Urinary bladder (tissue), 4 donors: ENCODE measurements at places on chromosomes 16 and 17. TPM values are rescaled to one million over a fixed set of nuclear protein-coding genes. Genes with fewer than 3 reads are reported as not detected.

DNA sequence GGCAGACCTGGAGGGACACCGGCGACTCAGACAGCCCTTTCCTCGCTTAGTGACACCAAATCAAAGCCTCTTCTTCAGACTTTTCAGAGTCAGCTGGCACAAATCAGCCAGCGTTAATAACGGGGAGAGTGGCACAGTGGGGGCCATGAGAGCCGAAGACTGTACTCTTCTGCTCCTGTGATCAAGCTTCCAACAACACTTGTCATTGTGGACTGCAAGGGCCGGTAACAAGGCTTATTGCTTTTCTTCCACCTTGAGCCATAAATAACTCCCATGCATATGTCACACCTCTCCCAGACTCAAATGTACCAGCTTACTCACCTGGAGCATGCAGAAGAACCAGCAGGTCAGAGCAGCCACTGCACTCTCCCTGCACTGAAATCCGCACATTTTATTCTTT is 12.8 kb downstream of the FLCN start:
- DNase-seq, result no peak

- DNase-seq, result no peak
These were observed 15.8 kb downstream of the TMC6 start for GRCh38 chr17:78112518-78113471.

GRCh38 chr16:48608452-48608851 is 1.5 kb downstream of the N4BP1 start:
- no peak for DNase-seq

GRCh38 chr16:15658149-15658548 is 8.1 kb downstream of the NDE1 start:
- DNase-seq, result no peak

- no peak for DNase-seq
These were observed 11.7 kb downstream of the COX11 start for GRCh38 chr17:54956791-54957190.

DNA sequence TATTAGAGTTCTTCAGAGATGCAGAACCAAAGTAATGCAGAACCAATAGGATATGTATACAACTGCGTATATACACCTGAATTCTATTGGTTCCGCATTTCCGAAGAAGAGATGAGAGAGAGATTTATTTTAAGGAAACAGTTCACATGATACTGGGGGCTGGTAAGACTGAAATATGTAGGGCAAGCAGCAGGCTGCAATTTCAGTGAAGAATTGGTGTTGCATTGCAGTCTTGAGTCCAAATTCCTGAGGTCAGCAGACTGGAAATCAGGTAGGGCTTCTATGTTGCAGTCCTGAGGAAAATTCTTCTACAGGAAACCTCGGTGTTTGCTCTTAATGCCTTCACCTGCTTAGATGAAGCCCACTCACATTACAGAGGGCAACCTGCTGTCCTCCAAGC is 128.2 kb upstream of the MED13 start:
- DNase-seq, result no peak

DNA sequence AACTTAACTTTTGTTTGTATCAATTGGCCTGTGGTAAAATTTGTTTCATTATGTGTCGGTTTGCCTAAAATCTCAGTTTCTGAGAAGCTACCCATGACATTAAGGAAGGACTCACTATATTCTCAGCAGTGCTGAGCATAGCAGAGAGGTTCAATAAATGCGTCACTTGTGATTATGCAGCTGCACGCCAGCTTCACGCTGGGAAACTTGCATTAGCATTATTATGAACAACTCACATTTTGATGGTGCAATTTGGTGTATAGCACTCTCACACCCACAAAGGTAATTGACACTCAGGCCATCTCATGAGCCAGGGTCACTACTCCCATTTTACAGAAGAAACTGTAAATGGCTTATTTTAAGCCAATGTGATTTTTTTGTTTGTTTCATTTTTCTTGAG is 80.6 kb upstream of the SALL1 start:
- DNase-seq, result no peak

GRCh38 chr16:68915589-68915988 is 72.3 kb downstream of the TANGO6 start:
- DNase-seq, result no peak

DNA sequence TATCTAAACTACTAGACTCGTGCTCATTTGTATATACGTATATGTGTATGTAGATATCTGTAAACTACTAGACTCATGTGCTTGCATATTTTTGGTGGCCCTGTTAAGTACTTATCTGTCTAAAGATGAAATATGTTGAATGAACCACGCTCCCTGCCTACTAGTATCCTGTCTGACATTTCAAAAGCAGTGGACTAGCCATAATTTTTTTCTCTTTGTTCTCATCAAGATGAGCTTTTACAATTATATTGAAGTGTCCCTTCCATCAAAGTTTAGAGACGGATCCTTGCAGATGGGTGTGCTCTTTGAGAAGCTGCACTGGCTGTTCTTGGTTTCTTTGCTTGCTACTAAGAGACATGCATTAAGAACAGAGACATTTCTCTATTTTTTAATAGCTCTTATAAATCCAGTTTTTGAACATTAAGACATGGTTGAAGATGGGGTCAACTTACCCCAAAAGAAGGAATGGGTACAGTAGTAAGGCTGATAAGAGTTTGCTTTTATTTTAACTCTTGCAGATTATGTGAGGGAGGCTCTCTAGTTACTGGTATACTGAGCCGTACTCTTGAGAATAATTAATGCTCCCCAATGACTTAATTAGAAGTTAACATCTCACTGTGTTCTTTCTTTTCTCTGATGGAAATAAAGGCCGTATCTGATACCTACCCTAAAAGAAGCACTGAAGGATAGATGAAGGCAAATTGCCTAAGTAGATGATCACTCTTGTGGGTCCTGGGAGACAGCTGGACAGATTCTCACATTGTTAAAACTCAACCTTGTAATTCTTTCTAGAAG is 3.4 kb downstream of the CNTNAP4 start:
- DNase-seq, result no peak

DNA sequence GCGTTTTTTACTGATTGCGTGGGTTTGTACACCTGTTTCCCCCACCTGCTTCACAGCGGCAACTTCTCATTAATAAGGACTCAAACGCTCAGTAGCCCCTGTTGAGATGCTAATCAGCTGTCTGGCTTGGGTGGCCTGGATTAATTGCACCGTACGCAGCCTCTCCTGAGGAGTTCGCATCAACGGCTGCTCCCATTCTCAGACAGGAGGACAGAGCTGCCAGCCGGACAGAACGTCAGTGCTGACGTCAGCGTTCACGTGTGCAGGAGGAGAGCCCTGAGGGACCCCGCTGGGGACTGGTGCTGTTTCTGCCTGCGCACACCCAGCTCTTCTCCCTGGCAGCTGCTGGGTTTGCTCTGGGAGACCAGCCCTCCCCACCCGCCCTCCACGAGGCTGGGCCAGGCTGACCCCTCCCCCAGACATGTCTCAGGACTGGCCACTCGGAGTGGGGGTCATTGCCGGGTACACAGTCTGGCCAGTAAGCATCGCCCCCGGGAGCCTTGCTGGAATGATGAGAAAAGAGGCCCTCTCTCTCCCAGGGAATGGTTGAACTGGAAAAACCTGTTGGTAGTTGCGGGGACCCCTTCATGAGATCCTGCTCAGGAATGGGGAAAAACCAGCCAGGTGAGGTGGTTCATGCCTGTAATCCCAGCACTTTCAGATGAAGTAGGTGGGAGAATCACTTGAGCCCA is 5.7 kb upstream of the BANP start:
- peak; percentile 86 for DNase-seq

DNA sequence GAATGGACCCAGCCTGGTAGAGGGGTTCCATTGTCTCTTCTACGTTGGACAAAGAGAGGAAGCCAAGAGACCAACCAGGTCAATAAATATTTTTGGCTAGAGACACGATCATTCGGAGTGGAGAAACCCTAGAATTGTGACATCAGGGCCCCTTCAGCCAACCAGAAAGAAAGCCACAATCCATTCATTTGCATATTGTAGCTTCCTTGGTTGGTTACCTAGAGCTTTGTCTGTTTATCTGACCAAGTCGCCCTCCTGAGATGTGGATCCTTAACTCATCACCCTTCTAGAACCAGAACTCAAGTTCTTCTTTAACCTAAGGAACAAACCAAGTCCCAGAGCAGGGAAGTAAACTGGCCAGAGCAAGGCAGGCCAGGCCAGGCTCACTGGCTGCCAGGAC is at the start of gene CCDC182:
TSS of gene CCDC182 (minus strand) at position 58 of the 400 bp plus-strand sequence. CDS start at position 31, 27 bp downstream.
- DNase-seq, result no peak

The KRT23 gene
- total RNA-seq, result 14.7 TPM

The C16orf86 gene
- 1.2 TPM for total RNA-seq

The MPV17L gene
- 5.8 TPM for total RNA-seq

The MYO15B gene
- 108 TPM for total RNA-seq

The TBX21 gene
- 0.11 TPM for total RNA-seq

The OR3A3 gene
- not detected for total RNA-seq
